ENCODE measurements at places on chromosomes 13 and 19. TPM values are rescaled to one million over a fixed set of nuclear protein-coding genes. Genes with fewer than 3 reads are reported as not detected.

DNA sequence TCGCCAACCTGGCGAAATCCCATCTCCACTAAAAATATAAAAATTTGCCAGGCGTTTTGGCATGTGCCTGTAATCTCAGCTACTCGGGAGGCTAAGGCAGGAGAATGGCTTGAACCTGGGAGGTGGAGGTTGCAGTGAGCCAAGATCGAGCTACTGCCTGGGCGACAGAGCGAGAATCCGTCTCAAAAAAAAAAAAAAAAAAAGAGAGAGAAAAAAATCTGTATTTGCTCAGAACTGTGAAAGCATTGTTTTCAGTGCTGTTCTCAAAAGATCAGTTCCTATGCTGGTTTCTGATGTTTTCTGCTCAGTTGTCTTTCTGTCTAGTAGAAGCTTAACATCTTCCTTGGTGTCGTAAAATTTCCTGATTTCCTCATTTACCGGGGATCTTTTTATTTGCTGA lies 2.5 kb downstream of the SF3A2 start:
- peak overlapping the region; percentile 72 for H3K27ac ChIP-seq
- peaks cover 55% of the 10 kb centered on the region for H3K4me1 ChIP-seq
- H3K36me3 ChIP-seq, result peaks cover 10% of the 10 kb centered on the region
- DNase-seq, result no peak

DNA sequence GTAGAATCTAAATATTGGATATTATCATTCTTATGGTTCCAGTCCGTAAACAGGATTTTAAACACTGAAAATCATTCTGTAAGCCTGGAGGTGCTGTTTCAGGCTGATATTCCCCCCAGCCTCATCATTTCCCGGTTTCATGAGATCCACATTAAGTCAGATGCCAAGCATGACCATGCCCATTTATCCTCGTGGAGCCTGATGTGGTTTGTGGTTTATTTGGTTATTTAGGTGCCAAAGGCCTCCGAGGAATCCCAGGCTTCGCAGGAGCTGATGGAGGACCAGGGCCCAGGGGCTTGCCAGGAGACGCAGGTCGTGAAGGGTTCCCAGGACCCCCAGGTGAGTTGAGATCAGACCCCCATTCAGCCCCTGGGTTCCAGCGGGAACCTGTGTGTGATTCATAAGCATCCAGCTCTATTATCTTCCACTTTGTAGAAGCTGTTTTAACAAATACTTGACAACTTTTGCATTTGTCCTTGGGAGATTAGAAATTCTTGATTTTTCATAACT lies 92.5 kb downstream of the RAB20 start:
- H3K36me3 ChIP-seq, result peaks cover 92% of the 10 kb centered on the region
- no peak for DNase-seq
- H3K27me3 ChIP-seq, result no peaks in the 10 kb centered on the region
- H3K27ac ChIP-seq, result no peak overlapping the region
- no peak overlapping the region for H3K4me3 ChIP-seq

GRCh38 chr13:87940776-87941175 lies 269.6 kb downstream of the SLITRK5 start:
- H3K27ac ChIP-seq, result no peak overlapping the region
- no peak for DNase-seq
- H3K27me3 ChIP-seq, result no peaks in the 10 kb centered on the region
- no peaks in the 10 kb centered on the region for H3K36me3 ChIP-seq
- no peaks in the 10 kb centered on the region for H3K4me1 ChIP-seq

DNA sequence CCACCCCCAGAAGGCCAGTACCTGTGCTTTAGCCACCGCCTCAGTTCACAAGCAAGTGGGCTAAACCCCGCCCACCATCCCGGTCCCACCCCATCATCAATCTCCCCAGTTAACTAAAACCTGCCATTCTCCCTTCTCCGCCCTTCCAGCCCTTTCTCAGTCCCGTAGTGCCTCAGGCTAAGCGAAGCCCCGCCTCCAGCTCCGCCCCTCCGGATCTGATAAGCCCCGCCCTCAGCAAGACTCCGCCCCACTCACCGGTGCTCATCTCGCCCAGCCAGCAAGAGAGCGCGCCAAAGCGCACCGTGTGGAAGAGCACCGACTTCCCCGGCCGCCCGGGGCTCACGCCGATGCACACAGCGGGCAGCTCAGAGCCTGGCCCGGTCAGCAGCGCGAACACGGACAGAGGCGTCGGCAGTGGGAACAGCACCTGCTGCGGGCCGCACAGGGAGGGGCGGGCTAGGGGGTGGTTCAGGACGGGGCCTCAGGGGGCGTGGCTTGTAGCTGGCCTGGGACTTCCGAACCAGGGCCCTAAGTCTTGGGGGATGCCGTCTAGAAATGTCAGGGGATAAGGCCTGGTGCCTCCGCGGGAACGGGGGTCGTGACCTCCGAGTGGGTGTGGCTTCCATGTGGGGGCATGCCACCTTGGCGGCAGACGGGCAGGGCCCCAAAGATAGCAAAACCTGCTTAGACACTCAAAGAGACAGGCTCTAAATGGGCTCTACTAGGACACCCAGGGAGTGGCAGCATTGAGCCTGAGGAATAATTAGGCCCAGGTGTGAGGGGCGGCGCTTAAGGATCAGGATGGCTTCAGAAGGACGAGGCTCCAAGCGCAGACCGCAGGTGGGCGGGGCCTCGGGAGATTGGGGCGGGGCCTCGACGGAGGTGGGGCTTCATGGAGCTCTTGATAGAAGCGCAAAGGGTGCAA lies 21.4 kb downstream of the MAP4K1 start:
- no peaks in the 10 kb centered on the region for H3K36me3 ChIP-seq
- no peaks in the 10 kb centered on the region for H3K27me3 ChIP-seq
- H3K4me1 ChIP-seq, result no peaks in the 10 kb centered on the region
- no peak for DNase-seq
- no peak overlapping the region for H3K4me3 ChIP-seq

Gene NKG7
- 30.2 TPM for total RNA-seq

GRCh38 chr13:51347099-51347498 lies 7.6 kb downstream of the SERPINE3 start:
- no peaks in the 10 kb centered on the region for H3K27me3 ChIP-seq
- no peaks in the 10 kb centered on the region for H3K36me3 ChIP-seq
- no peak for DNase-seq
- H3K4me1 ChIP-seq, result no peaks in the 10 kb centered on the region
- no peak overlapping the region for H3K4me3 ChIP-seq

Gene IRGC
- total RNA-seq, result not detected

DNA sequence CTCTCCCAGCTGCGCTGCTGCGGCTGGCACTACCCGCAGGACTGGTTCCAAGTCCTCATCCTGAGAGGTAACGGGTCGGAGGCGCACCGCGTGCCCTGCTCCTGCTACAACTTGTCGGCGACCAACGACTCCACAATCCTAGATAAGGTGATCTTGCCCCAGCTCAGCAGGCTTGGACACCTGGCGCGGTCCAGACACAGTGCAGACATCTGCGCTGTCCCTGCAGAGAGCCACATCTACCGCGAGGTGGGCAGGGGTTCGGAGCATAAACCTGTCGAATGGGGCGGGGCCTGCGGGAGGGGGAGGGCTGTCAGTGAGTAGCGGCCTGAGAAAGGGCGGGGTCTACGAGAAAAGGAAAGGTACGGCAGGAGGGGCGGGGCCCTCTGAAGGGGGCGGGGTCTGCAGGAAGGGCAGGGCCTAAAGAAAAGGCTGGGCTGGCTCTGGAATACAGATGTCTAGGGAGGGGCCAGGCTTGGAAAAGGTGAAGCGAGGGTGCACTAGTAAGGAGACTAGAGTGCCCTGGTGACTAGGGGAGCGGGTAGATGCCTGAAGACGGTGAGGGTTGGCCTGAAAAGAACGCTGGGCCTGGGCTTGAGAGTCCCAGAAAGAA lies 3.6 kb downstream of the CD37 start:
- peaks cover 13% of the 10 kb centered on the region for H3K36me3 ChIP-seq
- H3K27me3 ChIP-seq, result no peaks in the 10 kb centered on the region
- peak overlapping the region; percentile 44 for H3K4me3 ChIP-seq
- H3K4me1 ChIP-seq, result peaks cover 6% of the 10 kb centered on the region
- peak; percentile 80 for DNase-seq

Gene TYROBP
- total RNA-seq, result 31.5 TPM

Gene CLEC17A
- not detected for total RNA-seq

Gene SSBP4
- total RNA-seq, result 233 TPM

Gene ZNF99
- total RNA-seq, result not detected

Gene GRK1
- not detected for total RNA-seq

- H3K4me1 ChIP-seq, result no peaks in the 10 kb centered on the region
- H3K27me3 ChIP-seq, result no peaks in the 10 kb centered on the region
- H3K36me3 ChIP-seq, result no peaks in the 10 kb centered on the region
- no peak for DNase-seq
- no peak overlapping the region for H3K4me3 ChIP-seq
These were observed 11.1 kb upstream of the ZNF235 start for GRCh38 chr19:44315883-44316282.

DNA sequence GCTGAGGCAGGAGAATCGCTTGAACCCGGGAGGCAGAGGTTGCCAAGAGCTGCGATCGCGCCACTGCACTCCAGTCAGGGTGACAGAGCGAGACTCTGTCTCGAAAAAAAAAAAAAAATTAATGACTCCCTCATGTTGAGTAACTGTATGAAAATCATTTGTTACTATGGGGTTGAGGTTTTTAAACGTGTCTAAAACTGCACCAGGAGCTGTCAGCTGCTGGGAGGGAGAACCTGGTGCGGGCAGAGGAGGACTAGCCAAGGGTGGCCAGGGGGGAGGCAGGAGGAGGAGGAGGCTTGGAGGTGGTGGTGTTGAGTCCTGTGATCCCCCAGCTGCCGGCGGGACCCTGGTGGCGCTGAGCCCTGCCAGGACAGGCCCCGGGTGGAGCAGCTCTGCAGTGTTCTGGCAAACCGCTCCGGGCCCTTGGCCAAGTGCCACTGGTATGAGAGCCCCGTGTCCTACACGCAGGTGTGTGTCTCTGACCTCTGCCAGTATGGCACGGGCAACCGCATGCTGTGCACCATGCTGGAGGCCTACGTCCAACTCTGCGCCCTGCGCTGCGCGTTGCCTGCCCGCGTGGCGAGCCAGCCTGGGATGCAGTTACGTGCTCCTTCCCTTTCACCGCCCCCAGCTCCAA lies 17.1 kb upstream of the FXYD3 start:
- no peaks in the 10 kb centered on the region for H3K27me3 ChIP-seq
- H3K4me1 ChIP-seq, result no peaks in the 10 kb centered on the region
- no peaks in the 10 kb centered on the region for H3K36me3 ChIP-seq
- no peak overlapping the region for H3K27ac ChIP-seq
- DNase-seq, result no peak

- no peak overlapping the region for H3K27ac ChIP-seq
- no peaks in the 10 kb centered on the region for H3K4me1 ChIP-seq
- no peak overlapping the region for H3K4me3 ChIP-seq
- H3K36me3 ChIP-seq, result no peaks in the 10 kb centered on the region
These were observed 18.9 kb upstream of the BCL3 start for GRCh38 chr19:44729516-44730033.

DNA sequence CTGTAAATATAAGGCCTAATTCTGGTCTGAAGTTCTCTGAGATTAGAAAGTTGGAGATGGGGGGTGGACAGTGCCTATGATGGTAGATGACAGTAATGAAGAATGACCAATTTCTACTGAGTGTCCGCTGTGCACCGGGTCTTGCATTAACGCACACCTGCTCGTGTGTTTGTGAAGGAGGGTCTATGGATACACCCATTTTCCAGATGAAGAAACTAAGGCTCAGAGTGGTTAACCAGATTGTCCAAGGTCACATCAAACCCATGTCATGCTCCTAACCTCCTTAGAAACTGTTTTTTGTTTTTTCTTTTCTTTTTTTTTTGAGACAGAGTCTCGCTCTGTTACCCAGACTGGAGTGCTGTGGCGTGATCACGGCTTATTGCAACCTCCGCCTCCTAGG lies 13.7 kb downstream of the AXL start:
- no peaks in the 10 kb centered on the region for H3K27me3 ChIP-seq
- H3K27ac ChIP-seq, result peak overlapping the region; percentile 30
- DNase-seq, result no peak
- peaks cover 65% of the 10 kb centered on the region for H3K36me3 ChIP-seq
- peaks cover 6% of the 10 kb centered on the region for H3K4me1 ChIP-seq
- H3K4me3 ChIP-seq, result no peak overlapping the region

DNA sequence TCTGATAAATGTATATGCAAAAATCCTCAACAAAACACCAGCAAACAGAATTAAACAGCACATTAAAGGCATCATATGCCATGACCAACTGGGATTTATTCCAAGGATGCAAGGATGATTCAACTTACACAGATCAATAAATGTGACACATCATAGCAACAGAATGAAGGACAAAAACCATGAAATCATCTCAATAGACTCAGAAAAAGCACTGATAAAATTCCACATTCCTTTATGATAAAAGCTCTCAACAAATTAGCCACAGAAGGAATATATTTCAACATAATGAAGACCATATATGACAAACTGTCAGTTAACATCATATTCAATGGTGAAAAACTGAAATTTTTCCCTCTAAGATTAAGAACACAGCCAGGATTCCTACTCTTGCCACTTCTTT lies 691.6 kb downstream of the DIAPH3 start:
- no peaks in the 10 kb centered on the region for H3K27me3 ChIP-seq
- H3K4me1 ChIP-seq, result no peaks in the 10 kb centered on the region
- DNase-seq, result no peak
- H3K4me3 ChIP-seq, result no peak overlapping the region
- H3K36me3 ChIP-seq, result no peaks in the 10 kb centered on the region

Gene ZNF665
- not detected for total RNA-seq

GRCh38 chr13:41107584-41108014 lies 25.0 kb downstream of the KBTBD6 start:
- no peaks in the 10 kb centered on the region for H3K4me1 ChIP-seq
- H3K36me3 ChIP-seq, result no peaks in the 10 kb centered on the region
- H3K4me3 ChIP-seq, result no peak overlapping the region
- H3K27ac ChIP-seq, result no peak overlapping the region
- DNase-seq, result no peak
- H3K27me3 ChIP-seq, result no peaks in the 10 kb centered on the region

GRCh38 chr19:8329996-8330395 lies 8.7 kb downstream of the RPS28 start:
- H3K4me3 ChIP-seq, result no peak overlapping the region
- peaks cover 7% of the 10 kb centered on the region for H3K4me1 ChIP-seq
- no peak for DNase-seq
- peaks cover 13% of the 10 kb centered on the region for H3K27me3 ChIP-seq
- H3K27ac ChIP-seq, result no peak overlapping the region
- no peaks in the 10 kb centered on the region for H3K36me3 ChIP-seq

Gene FFAR2
- total RNA-seq, result not detected

GRCh38 chr13:92989301-92989700 lies 237.3 kb upstream of the GPC6 start:
- H3K4me1 ChIP-seq, result no peaks in the 10 kb centered on the region
- no peak overlapping the region for H3K27ac ChIP-seq
- H3K36me3 ChIP-seq, result no peaks in the 10 kb centered on the region
- no peak for DNase-seq
- no peaks in the 10 kb centered on the region for H3K27me3 ChIP-seq
- H3K4me3 ChIP-seq, result no peak overlapping the region

Gene BRCA2
- 0.64 TPM for total RNA-seq

- H3K27ac ChIP-seq, result no peak overlapping the region
- no peaks in the 10 kb centered on the region for H3K27me3 ChIP-seq
- no peak overlapping the region for H3K4me3 ChIP-seq
- no peaks in the 10 kb centered on the region for H3K36me3 ChIP-seq
- no peak for DNase-seq
These were observed 2.7 kb downstream of the CYP4F12 start for GRCh38 chr19:15675560-15675959.

Gene GJB2
- total RNA-seq, result 0.21 TPM

Data from ascending aorta (tissue), 2 donors.